Activated T-helper 1 cell treated with Interleukin-2 at 50 U/mL for 16 hours (primary cell): ENCODE measurements at places on chromosomes 1 and 21.

- no peak for DNase-seq
Observed at GRCh38 chr1:155250246-155250632, 5.0 kb downstream of the ENTREP3 start.

- no peak for DNase-seq
Observed at GRCh38 chr1:80417671-80418070, 1383.1 kb upstream of the ADGRL2 start.

DNA sequence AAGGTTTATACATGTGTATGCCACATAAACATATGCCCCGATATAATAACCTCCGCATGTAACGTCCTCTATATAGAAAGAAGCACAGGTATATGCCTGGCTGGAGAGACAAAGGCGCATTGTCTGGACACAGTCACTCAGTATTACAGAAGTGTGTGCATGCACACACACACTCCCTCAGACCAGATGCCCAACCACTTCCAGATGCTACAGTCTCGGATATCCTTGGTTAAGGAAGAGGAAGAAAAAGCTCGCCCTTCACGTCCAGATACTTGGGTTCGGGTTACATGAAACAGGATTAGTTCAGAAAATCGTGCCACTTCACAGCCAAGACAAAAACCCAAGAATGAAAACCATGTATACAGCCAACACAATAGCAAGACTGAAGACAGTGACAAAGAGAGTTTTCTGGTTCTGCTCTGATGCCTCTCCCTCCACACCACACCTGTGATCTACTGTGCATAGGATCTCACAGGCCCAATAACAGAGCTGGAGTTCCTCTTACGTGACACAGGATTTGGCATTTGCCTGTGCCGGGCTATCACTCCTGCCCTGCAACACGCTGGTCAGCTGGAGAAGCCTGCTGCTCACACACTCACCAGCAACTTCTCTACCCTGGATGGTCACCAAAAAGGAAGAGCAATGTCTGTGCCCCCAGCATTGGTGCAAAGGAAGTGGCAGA is 75.0 kb downstream of the SSBP3 start:
- DNase-seq, result no peak

DNA sequence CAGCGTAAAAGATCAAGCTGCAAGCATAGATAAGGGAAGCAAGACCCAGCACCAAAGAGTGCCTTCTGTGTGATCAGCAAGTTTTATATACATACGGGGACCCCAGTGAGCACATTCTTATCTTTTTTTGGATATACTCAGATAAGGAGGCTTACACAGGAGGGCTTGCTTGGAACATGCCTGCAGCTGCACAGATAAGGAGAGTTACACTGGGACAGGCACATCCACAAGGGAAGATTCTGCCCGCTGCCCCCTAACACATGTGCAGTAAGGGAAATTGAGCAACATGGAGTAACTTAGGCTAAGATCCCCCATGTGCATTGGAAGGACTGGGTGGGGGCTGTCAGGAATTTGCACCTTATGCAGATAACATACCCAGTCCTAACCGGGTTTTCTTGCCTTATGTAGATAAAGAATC is 1334.8 kb downstream of the MRPL39 start:
- no peak for DNase-seq

GRCh38 chr1:183732236-183732880 is 72.6 kb upstream of the RGL1 start:
- DNase-seq, result no peak

- no peak for DNase-seq
Observed at GRCh38 chr1:207259391-207259790, 62.1 kb upstream of the CD55 start.

GRCh38 chr1:175704621-175705020 is 38.8 kb downstream of the TNR start:
- DNase-seq, result no peak

- no peak for DNase-seq
Observed at GRCh38 chr1:200437556-200438203, 27.8 kb upstream of the ZNF281 start.
